Body of pancreas (tissue), 4 donors: ENCODE measurements at places on chromosomes 7 and 10. TPM values are rescaled to one million over a fixed set of nuclear protein-coding genes. Genes with fewer than 3 reads are reported as not detected.

HMX3 gene
- not detected for total RNA-seq

ALOX5 gene
- total RNA-seq = 63.0 TPM

DNA sequence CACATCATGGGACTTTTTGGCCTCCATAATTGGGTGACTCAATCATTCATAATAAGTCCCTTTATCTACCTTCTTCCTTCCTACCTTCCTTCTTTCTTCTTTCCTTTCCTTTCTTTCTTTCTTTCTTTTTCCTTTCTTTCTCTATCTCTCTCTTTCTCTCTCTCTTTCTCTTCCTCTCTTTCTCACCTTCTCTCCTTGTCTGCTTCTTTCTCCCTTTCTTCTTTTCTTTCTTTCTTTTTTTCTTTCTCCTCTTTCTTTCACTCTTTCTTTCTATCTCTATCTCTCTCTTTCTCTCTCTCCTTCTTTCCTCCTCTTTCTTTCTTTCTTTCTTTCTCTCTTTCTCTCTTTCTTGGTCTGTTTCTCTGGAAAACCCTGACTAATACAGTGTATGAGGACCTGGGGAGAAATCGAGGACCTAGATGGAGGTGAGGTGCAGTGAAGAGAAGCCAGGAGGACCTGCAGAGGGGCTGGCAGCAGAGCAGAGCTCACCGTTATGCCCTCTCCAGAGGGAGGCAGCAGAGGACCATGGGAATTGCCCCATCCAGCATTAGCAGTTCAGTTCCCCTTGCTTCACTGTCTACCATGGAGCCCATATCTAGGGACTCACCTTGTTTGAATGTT is 52.7 kb upstream of the BTRC start:
- DNase-seq = peak; percentile 34

GRCh38 chr7:83643739-83644138 is 5.2 kb downstream of the SEMA3E start:
- DNase-seq = no peak

DNA sequence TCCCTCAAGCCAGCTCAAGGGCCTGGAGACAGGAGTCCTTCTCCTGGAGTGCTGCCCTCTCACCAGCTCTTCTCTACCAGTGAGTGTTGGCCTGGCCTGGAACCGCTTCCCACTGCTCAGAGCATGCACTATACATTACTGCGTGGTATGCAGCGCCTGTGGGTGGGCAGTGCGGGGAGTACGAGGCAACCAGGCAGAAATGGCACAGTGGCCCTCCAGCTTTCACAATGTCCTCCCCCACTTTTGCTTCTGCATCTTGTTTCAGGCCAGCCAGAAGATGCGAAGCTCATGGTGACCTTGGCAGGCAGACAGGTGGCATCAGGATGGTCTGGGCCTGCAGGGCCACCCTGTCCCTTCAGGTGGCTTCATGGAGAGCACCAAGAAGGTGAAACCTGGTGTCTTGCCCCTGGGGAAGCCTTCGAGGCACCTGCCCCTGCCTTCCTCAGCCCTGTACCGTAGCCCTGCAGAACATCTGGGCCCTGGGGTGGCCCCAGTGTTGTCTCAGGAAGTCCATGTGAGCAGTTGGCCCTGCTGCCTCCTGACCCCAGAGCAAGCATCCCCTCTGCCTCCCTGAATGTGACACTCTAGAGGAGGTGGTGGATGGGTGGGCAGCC is 35.8 kb downstream of the RASGEF1A start:
- no peak for DNase-seq

DNA sequence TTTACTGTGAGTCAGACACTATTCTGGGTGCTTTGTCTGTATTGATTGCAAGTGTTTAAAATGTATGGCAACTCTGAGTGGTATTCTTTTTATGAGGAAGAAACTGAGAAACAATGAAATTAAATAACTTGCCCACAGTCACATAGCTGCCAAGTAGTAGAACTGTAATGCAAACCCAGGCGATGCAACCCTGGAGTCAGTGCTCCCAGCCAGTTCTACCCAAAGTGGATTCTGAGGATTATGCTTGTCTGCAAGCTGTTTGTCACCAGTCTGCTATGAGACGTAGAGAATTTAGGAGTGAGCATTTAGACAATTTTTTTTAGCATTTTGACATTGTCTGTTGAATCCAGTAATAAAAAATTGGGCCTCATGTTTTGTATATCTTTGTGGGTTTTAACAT is 306.0 kb upstream of the LRGUK start:
- DNase-seq = no peak
